ENCODE measurements at places on chromosomes 6 and 20.

- no peak for DNase-seq
Observed at GRCh38 chr6:45830441-45831139, 185.1 kb downstream of the CLIC5 start.

DNA sequence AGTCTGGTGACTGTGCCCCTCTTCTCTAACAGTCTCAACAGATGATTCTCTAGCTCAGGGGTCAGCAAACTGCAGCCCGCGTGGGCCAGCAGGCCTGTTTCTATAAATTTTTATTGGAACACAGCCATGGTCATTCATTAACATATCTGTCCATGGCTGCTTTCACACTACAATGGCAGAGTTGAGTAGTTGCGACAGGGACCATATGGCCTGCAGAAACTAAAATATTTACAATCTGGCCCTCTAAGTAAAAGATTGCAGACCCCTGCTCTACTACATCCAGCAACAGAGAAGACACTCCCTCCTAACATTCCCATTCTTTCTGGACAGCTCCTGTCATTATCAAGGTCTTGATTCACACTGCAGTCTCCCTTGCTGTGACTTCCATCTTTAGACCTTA lies 45.2 kb downstream of the PLAGL2 start:
- DNase-seq, result no peak

DNA sequence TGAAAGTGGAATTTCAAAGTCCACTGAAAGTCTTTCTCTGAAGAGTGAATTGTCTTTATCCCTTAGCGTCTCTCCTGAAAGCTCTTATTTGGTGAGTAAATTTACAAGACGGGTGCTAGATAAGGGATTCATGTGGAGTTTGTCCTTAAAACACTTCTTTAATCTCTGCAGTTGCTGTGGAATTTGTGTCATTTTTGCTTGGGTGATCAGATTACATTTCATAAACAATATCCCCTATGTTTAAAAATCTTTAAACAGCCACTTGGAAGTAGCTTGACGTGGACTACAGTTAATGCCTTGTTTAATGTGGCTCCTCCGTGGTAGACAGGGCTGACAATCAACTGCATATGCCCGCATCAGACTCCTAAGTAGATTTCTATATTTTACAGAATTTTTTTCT lies 175.4 kb upstream of the ZNF217 start:
- DNase-seq, result no peak

DNA sequence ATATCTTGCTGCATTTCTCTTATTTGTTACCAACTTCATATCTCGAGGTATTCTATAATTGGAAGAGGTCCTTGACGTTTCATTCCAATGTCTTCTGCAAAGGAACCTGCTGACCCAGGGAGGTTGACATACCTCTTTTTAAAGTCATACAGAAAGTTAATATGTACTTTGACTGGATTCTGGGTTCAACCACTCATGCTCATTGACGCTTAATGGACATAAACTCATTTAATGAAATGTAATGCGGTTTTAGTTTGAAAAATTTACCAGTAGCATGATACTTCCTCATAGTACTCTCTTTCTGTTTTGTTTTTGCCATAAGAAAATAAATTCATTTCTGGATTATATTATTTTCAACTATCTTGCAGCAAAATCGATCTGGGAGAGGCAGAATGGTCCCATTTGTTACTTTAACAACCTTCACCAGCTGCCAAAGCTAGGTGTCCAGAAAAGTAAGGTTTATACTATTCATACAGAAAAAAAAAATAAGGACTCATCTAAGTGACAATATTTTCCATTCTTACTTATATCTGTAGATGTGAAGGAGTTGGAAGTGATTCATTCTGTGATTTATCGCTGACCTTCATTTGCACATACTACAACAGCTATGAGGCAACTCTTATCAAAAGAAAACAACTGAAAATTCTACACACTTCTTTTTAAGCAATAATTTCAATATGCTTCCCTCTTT lies 101.6 kb downstream of the ATXN1 start:
- DNase-seq, result no peak

DNA sequence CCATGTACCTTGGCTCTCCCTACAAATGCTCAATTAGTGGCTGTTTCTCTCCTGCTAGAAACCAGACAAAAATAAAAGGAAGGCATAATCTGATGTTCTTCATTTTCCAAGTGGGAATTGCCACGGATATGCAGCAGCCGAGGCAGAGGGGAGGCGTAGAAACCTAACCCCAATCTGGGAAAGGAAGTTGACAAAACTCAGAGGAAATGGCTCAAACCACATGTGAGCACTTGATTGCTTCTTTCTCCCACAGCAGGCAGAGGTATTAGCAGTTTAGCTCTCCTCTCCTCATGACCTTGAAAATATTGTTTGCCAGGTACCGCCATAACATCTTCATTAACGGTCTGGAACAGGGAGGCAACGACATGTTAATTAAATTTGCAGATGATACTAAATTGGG lies 3.8 kb upstream of the MLN start:
- no peak for DNase-seq

DNA sequence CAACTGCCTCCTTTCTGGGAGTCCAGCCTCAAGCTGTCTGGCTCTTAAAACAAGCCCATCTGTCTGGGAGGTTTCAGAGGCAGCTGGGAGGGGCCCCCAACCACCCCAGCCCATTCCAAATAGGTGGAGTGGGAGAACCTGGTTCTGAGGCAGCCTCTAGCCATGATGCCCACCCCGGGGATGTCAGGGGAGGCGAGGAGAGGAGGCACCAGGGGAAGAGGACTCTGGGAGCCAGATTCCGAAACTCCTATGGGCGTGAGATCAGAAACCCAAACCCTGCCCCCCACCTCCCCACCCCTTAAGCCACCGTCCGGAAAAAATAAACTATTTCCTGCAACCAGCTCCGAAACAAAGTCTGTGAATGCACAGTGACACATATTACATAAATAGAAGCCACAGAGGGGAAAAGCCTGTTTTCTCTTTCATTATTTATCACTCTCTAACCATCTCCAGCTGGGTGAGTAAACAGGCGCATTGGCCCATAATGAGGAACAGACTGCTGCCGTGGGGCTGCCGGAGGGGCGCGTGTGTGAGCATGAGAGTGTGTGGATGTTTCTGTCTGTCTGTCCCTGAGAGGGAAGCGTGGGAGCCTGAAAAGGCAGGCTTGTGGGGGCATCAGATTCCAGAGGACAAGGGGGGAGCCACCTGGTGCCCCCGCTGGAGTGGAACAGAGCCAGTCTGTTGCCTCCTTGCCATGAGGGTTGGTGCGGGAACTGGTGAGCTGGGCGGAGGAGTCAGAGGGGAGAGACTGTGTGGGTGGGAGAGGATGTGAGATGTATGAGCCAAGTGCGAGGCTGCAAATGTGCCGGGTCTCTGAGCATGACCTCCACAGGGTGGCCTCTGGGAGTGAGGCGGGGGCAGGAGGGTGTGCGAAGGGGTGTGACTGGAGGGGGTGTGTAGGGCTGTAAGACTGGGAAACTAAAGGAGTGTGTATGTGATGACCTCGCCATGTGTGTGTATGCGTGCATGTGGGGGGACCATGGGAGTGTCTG lies 14.3 kb upstream of the FOXP4 start:
- peak; percentile 61 for DNase-seq

DNA sequence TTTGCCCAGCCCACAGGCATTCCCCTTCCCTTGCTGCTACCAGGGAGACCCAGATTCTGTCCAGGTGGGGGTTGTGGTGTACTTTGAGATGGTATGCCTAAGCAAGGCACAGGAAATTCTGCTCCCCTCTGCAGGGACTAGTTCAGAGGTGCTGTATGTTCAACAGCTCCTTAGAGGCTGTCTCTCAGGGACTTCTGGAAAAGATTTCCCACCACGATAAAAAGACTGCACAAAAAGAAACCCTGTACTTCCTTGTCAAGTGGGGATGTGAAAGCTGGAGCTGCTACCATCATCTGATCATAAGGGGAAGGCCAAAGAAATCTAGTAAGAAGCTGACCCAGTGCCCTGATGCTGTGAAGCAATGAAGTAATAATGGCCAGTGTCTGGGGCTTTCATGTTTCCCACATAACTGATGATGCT lies 51.5 kb upstream of the SMIM29 start:
- DNase-seq, result no peak

DNA sequence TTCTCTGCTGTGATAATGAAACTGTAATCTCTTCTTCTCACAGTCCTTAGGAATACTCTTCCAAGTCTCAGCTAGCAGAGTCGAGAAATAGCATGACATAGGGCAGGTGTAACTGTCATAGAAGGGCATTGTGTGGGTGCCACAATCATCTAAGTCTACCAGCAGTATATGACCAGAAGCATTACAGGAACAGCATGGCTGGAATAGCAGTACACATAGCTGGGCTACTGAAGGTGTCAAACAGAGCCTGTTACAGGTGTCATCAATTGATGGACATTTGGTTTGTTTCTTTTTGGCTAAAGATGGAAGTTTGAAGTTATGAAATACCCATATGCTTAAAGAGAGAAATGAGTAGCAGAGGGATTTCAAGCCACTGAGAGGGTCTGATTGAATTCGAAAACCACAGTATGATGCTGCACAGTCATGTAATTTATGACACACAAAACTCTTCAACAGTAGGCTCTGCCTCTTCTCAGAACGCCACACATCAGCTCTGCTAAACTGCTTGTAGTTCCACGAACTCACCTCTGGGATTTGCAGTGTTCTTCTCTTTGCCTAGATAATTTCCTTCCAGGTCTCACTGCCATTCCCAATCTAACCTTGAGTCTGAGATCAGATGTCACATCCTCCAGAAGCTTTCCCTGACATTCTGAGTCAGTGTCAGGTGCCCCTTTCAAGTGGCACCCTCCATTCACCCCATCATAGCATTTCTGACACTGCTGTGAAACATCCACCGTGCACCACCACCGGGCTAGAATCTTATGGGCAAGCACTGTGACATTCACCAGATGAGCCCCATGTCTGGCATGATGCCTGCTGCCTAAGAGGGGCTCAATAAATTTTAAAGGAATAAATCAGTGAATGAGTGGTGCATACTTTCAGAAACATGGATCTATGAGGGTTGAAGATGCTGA lies 151.0 kb downstream of the ADAT2 start:
- DNase-seq, result no peak

- no peak for DNase-seq
Observed at GRCh38 chr20:33209789-33210188, 7.4 kb upstream of the BPIFA3 start.

GRCh38 chr6:25735261-25735660 lies 19.3 kb upstream of the SLC17A4 start:
- DNase-seq, result no peak

DNA sequence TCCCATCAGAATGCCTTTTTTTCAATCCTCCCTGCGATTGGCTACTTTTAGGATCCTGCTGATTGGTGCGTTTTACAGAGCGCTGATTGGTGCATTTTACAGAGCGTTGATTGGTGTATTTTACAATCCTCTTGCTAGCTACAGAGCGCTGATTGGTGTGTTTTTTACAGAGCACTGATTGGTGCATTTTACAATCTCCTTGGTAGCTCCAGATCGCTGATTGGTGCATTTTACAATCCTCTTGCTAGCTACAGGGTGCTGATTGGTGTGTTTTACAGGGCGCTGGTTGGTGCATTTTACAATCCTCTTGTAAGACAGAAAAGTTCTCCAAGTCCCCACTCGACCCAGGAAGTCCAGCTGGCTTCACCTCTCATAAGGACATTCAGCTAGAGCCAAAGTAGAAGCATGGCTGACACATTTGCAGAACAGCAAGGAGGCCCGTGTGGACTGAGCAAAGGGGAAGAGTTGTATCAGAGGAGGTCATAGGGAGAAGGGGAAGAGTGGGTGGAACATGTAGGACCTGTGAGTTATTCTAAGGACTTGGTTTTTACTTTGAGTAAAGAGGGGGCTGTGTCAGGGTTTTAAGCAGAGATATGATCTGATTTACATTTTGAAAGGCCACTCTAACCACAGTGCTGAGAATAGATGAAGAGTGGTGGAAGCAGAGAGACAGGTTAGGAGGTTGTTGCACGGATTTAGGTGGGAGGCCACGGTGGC lies 2.6 kb downstream of the ALDH5A1 start:
- no peak for DNase-seq

- DNase-seq, result no peak
Observed at GRCh38 chr20:51828762-51829161, 26.4 kb upstream of the SALL4 start.

DNA sequence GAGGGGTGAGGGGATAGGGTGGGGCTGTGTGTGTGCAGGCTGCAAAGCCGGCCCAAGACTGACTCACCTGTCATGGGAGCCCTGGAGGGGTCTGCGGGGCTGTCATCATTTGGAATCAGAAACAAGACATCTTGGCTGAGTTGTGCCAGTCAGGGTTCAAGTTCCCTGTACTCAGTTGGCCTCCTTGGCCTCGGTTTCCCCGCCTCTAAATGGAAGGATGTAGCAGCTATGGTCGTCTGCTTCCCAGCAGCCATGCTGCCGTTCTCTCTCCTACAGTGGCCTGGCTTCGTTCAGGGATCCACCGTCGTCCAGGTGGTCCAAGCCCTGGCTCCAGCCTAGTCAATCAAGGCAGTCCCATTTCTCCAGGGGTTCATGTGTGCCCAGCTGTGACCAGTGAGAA lies 83.6 kb upstream of the PMEPA1 start:
- no peak for DNase-seq

DNA sequence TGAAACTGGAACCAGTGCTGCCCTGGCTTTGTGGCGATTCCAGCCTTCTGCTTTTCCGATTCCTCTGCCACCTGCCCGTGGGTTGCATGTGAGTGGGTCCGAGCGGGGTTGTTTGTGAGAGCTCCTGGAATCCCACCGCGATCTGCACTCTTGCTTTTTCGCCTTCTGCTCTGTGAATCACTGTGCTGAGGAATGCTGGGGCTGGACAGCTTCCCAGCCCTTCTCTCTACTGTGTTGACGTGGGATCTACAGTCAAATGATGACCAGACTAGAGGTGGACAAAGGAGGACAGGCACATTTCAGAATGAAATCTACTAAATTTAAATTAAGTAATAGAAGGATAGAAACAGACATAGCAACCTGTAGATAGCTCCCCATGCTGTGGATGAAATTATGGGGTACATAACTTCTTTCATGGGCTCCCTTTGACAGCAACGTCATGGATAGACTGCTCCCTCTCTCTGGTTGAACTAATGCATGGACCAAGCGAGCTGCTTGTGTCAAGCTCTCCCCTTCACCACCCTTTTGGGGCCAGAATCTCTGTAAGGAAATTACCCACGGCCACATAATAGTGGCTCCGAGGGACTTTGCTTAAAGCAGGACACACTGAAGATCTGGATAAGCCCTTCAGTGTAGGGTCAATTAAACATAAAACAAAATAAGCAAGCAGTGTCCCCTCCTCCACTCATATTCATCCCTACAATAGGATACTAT lies 2.0 kb downstream of the FNDC1 start:
- no peak for DNase-seq

GRCh38 chr6:145829950-145830349 lies 15.4 kb upstream of the FBXO30 start:
- DNase-seq, result no peak

DNA sequence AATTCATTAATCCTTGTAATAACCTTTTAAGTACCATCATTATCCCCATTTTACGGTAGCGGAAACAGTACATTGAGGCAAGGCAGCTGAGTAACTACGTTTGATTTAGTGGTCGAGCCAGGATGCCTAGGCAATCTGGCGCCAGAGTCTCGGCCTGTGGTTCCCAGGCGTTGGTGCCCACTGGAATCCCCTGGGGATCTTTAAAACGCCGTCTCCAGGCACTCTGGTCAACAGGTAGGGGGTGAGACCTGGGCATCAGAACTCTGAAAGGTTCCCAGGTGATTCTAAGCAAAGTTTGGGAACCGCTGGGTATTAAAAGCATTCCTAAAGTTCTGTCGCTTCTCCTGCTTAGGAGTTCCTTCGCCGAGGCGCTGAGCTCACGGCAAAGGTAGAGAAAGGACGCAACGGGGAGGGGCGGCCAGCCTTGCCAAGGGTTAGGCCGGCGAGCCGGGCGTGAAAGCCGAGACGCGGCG lies 939 bp downstream of the DTNBP1 start:
- no peak for DNase-seq
